Stimulated activated CD4-positive, alpha-beta T cell treated with anti-CD3 and anti-CD28 coated beads, Interleukin-15, amount 100 ng/mL, for 1 hour (primary cell): ENCODE measurements at places on chromosomes 3 and 15.

DNA sequence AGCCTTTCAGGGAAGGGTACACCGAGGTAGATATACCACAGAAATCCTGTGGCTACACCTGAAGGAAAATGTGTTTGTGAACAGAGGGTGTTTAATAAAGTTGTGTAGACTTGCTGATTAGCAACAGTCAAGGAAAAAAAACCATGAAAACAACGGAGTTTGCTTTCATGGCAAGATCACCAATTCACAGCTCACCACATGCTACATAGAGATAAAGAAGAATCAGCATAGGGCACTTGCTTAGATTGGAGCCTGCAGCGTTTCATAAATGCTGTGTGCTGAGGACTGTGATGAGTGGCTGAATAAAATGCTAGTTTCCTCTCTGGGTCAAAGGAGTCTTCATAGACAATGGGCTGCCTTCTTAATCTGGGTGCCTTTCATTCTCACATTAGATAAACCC lies 257.6 kb downstream of the SLC9A9 start:
- no peak for DNase-seq

DNA sequence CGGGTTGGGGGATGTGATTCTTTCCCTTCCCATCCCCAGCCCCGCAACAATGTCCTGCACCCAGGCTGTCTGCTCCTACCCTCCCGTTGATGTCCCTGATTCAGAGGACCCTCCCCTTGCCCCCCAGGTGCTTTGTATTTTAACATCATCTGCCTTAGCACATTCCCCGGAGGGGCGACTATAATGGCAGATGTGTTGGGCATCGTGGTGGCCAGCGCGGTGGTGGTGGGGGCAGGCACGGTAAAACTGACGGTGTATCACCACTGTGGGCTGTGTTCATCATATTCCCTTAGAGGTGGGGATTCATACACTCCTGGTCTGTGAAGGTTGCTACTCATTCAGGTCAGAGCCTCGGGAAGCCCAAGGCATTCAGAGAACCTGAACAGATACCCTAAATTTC lies 173.0 kb downstream of the ADAMTS17 start:
- no peak for DNase-seq

- DNase-seq, result no peak
Observed at GRCh38 chr3:105512061-105512460, 145.4 kb downstream of the ALCAM start.

DNA sequence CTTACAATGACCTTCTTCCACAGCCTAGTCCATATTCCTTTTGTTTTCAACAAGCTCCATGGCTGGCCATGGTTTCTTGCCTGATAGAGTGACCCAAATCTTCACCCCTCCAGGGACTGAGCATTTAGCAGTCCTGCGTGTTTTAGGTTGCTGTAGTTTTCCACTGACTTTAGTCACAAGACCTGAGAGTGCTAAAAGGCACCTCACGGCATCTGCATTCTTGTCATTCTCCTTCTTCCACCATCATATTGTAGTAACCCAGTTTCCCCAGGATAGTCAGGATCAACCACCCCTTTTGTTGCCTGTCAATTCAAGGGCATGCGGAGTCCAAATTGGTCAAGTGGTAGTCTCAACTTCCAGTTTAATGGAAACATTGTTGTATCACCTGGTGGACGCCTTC lies 20.8 kb downstream of the HTR3C start:
- no peak for DNase-seq

GRCh38 chr3:77254967-77255831 lies 215.3 kb downstream of the ROBO2 start:
- DNase-seq, result no peak

- DNase-seq, result no peak
Observed at GRCh38 chr15:40878785-40879184, 4.8 kb upstream of the RHOV start.

DNA sequence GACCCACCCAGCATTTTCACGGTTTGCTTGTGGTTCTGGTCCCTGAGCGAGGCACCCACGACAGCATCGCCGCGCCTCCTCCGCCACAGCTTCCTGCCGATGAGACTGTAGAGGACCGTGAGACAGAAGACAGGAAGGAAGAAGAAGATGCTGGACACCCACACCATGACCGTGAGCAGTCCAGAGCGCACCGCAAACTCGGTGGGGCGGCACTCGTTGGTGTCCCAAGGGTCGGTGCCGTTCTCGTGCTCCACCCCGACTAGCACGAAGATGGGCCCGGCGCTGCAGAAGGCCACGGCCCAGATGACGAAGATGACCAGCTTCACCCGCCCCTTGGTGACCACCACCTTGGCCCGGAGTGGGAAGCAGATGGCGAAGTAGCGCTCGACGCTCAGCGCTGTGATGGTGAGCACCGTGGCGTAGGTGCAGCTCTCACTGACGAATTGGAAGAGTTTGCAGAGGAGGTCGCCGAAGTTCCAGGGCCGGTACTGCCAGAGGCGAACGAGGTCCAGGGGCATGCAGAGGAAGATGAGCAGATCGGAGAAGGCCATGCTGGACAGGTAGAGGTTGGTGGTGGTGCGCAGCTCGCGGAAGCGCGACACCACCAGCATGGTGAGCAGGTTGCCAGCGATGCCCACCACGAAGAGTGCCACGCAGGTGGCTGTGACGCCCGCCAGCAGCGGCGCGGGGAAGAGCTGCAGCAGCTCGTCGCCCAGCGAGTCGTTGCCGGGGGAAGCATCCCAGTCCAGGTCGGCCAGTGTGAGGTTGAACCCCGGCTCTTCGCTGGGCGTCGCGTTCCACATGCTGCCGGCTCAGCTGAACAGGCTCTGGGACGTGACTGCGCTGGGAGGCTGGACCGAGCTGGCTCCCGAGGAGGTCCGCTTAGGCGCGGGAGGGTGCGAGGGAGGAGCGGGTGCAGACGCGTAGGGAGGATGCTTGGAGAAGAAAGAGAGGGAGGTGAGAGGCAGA lies at the start of gene GHSR:
GHSR (minus strand) TSS at position 846 of the 969 bp plus-strand sequence; CDS start at position 803, 43 bp downstream.
- no peak for DNase-seq

GRCh38 chr15:74322558-74323180 lies 44.8 kb downstream of the CYP11A1 start:
- peak; percentile 10 for DNase-seq
